ENCODE measurements at places on chromosomes 7 and 10. TPM values are rescaled to one million over a fixed set of nuclear protein-coding genes. Genes with fewer than 3 reads are reported as not detected.

GRCh38 chr10:127565583-127565982, 16.5 kb downstream of the NPS start:
- DNase-seq: no peak

DNA sequence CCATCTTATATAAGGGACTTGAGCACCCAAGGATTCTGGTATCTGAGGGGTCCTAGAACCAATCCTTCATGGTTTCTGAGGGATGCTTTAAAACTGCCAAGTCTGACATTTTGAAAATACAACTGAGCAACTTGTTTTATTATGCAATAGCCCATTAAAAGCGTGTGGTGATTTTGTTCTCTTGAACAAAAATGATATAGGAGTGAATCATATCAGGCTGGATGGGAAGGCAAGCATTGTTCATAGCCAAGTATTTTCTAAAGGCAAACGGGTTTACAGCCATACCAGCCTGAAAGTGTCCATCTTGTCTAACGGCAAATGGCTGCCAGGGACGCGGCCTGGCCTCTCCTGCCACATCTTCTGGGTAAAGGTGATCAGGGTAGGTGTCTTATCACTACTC, 23.4 kb downstream of the RPP38 start:
- DNase-seq: no peak

DNA sequence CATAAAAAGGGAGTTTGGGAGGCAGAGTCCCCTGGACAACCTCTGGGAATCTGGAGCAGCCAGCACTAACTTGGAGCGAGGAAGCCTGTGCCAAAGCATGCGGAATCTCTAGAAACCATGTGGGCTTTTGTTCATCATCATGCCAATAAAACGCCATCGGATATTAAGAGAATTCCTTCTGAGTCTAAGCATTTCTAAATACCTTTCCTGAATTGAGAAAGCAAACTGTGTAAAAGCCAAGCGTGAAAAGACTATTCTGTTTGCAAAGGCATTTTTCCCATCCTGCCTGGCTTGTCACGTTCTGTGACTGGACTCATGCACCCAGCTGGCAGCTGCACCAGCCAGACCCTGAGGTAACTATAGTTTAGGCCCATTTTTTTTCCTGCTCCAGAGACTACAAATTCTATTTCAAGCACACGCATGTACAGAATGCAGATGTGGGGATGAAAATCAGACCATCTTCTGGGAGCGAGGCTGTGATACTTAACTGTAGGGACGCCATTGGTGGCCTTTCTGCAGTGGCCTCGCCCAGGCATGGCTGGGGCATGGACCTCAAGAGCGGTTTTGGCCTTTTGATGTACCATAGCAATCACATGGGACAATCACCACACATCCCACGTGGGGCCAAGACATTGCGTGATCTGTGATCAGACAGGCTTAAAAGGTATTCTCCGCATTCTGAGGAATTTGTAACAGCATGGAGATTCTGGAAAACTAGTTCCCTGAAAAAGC, 218.9 kb downstream of the KIAA1217 start:
- DNase-seq: no peak

DNA sequence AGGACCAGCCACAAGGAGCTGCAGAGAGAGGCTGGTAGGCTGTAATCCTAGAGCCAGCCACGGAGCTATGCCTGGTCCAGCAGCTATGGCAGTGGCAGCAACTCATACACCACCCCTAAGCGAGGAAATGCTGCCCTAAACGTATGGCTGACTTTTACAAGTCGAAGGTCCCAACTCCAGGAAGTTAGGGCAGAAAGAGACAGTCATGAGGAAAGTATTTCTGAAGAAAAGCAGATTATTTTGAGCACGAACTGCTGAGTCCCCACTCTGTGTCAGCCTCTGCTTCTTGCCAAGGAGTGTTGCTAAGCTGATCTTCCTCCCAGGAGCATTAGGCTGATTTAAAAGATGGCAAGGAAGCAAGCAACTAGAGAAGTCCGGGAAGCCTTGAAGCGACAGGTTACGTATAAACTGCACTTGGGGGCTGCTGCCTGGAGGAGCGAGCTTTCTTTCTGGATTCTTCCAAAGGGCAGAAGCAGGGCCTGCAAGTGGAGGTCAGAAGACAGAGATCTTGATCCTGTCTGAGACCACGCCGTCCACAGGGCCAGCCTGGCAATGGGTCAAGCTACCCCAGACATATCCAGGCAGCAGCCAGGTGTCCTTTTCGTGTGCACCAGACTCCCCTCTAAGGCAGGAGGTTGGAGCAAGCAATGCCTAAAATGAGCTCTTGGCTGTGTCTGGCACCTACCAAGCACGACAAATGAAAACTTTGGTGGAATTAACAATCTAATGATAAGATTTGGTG, 39.4 kb downstream of the PLXNA4 start:
- DNase-seq: no peak

DNA sequence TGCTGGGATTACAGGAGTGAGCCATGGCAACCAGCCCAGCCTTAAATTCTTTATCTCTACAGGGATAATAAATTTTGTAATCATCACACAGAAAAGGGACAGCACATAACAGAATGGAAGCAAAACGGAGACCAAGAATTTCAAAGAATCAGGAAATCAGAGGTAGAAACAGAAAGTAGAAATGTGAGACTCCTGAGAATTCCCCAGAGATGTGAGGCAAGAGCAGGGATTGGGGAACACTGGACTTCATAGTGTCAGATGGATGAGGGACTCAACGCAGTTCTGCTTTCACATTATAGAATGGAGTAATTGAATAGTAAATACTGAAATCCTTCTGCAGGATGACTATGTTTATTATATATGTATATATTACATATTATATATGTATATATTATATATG, 52.5 kb upstream of the MPP7 start:
- no peak for DNase-seq

- no peak for DNase-seq
These were observed 286.3 kb upstream of the CDC14C start for GRCh38 chr7:48638041-48638440.

DNA sequence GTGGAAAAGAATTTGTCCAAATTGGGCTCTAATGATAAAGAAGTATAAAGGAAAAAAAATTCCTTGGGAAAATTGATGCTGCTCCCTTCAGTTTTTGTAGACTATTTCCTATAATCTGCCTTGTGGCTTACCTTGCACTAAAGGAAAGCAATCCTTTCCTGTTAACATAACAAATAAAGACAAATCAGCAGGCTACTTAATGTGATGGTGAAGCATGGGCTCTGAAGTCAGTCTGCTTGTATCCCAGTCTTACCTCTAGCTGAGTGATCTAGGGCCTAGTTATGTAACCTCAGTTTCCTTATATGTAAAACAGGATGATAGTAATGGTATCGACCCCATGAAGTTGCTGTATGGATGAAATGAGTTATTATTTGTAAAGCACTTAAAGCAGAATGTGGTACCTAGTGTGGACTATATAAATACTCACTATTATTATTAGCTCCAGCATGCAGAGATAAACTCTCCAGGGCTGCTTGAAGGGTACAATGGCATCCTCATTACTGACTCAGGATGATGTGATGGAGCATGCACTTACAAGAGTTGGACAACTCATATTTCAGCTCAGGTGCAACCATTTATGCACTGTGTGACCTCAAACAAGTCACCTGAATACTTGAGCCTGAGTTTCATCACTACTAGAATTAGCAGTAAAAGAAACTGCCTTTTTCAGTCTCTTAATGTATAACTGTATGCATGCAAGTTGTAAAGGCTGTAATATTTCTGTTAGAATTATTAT, 156.1 kb downstream of the DKK1 start:
- DNase-seq: no peak

DNA sequence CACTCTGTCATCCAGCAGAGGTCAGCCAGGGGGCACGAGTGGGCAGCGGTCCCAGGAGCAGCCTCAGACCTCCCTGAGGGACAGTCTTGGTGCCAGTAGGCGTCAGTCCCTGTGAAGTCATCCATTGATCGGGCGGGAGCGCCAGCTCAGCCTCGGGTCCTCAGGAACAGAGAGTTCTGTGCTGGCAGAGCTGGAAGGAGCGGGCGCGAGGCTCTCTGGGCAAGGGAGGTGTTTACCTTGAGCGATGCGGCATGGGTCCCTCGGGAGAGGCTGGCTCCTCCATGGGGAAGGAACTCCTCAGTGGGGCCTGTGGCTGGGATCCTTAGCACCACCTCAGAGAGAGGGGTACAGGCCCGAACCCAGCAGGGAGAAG, 101.1 kb upstream of the PPIF start:
- no peak for DNase-seq

GRCh38 chr7:50684713-50685075, 98.0 kb downstream of the GRB10 start:
- DNase-seq: no peak

The KCNH2 gene
- total RNA-seq: 0.47 TPM

The NODAL gene
- total RNA-seq: not detected

The SUV39H2 gene
- total RNA-seq: 7.9 TPM

The SDK1 gene
- 14.7 TPM for total RNA-seq

The GPNMB gene
- total RNA-seq: 91.3 TPM

The NPY4R2 gene
- total RNA-seq: 0.28 TPM

The IGF2BP3 gene
- total RNA-seq: 0.32 TPM

The PGAM2 gene
- not detected for total RNA-seq

The ABCC2 gene
- 0.84 TPM for total RNA-seq

Data from omental fat pad (tissue), 4 donors.